Activated naive CD8-positive, alpha-beta T cell treated with anti-CD3 and anti-CD28 coated beads, Interleukin-2, amount 10 ng/mL, durations not matched to agents 7 days and 5 days (primary cell): ENCODE measurements at places on chromosomes 4 and X.

GRCh38 chr4:136342666-136343065, 1189.6 kb downstream of the PCDH18 start:
- no peak for DNase-seq

DNA sequence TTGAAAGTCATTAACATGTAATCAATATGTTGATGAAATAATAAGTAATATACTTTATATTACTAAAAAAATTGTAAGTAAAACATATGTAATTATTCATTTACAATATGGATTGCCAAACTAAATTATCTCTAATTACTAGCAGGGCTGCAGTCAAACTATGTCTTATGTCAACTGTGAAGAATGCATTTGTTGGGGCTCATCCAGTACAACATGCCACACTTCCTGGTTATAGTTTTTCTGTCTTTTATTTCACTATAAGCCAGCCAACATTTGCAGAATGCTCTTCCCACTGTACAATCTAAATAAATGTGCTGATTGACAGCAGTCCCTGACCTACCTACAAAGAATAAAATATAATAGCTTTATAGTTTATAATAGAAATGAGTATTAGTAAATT, 975.4 kb upstream of the NDST4 start:
- DNase-seq: no peak

- DNase-seq: no peak
Observed at GRCh38 chrX:110428144-110428543, 69.5 kb downstream of the RTL9 start.

DNA sequence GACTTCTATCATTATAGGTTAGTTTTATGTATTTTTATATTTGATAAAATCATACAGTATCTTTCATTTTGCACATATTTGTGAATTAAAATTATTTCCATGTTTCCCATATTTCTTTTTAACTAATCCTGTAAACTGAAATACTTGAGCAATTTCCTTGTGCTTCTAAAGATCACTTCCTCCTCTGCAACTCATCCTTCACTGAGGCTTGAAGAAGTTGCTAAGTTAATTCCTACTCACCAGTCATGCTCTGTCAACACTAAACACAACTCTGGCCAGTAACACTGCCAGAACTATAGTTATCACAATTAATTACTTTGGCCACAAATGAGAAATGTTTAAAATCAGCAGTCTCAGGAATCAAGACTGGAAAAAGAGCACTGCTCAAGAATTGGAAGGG, 6.7 kb downstream of the SPATA4 start:
- DNase-seq: no peak
